ENCODE measurements at places on chromosomes 1 and 21.
A peak's percentile ranks its signal among the peaks of the same experiment; 100 is the strongest.

GRCh38 chr1:109802136-109802900, 38.6 kb upstream of the EPS8L3 start:
- DNase-seq, result peak; percentile 82

DNA sequence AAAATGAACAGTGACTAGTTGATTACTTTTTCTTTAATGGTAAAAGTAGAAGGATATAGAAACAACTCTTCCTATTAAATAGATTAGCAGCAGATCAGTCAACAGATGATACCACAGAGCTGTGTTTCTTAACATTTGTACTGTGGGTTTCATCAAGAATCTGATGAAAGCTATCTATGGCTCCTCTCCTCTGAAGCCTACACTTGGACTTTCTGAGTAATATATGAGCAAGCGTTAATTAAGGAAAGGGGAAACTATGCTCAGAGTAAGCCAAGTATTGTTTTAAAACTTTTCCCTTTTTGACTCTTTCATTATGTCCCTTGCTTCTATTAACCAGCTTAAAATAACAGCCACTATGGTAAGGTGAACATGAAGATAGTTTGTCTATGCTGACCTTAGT, 10.8 kb downstream of the ARID4B start:
- DNase-seq, result no peak

DNA sequence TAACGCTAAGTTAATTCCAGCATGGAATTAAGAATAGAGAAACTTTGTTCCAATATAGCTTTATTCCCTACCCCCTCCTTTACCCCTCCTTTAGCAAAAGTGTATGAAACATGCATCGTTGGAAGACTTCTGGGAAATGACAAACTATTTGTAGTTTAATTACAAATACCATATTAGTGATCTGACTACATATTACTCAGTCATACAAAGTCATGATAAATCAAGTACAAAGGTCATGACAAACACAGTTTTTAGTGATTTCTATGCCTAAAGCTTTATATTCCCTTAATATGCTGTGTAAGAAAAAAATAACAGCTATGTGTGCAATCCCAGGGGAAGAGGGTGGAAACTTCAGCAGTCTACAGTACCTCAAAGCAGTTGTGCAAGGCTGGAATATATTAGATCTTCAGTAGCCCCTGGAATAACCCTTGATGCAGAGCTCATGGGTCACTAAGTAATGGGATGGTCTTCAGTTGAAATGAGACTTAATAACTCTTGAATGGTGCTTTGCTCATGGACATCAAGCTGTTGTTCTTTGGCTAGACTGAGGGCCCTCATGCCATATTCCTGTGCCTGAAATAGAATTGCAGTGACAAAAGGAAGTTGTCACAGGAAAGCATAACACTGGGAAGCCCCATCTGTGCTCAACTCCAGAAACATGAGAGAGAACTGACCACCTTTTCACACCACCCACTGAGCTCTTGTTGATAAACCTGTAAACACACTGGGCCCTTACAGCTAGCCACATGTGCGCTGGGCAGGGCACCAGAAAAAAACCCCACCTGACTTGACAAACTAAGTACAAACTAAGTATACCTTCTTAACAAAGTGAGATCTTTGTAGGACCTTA, 25.3 kb downstream of the ZMYND12 start:
- DNase-seq, result no peak

GRCh38 chr1:30763651-30764248, 6.2 kb upstream of the LAPTM5 start:
- DNase-seq, result no peak

Data from CD4-positive, alpha-beta T cell treated with Interleukin-21 for 1 hour (primary cell).